NCI-H2081 (cell line): ENCODE measurements at places on chromosomes 5 and 9.
A peak's percentile ranks its signal among the peaks of the same experiment; 100 is the strongest.

DNA sequence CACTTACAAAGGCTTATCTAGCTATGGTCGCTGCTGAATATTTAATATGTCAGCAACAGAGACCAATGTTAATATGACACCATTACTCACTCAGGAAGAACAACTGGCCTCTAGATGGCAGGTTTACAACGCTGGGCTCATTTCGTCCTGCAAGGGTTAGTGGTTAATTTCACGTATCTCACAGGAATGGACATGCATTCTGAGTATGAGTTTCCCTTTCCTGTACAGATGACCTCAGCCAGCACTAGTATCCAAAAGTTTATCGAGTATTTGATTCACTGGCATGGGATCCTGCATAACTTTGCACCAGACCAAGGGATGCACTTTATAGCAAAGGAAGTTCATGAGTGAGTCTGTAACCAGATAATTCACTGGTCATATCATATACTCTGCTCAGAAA, 8.7 kb upstream of the TRPC7 start:
- DNase-seq: peak; percentile 2

DNA sequence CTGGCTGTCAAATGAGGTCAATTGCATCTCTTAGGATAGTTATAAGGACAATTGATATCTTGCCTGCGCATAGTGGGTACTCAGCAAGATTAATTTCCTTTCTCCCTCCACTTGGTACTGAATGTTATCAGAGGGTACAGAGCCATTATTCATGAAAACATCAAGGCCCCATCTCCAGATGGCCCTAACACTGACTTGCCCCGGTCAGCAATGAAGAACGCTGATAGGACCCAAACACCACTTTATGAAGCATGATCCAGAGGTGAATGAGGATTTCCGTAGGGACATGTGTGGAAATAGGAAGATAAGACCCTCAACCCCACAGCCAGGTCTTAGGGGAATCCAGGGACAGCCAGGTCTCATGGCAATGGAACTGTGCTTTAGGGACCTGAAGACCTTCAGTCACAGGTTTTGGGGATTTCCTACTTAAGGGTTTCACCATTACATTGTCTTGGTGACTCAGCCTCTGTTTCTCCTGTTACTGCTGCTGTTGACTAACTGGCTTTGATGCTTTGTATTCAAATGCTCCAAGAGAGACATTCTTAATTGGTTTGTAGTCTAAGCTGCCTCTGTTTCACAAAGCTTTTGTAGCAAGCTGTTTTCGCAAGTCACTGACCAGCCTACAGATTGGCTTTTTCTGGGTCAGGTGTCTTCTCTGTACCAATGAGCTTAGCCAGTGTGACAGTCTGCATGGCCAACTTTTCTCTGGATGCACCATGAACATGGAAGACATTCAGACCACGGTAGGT, 35.3 kb upstream of the IQGAP2 start:
- no peak for DNase-seq

DNA sequence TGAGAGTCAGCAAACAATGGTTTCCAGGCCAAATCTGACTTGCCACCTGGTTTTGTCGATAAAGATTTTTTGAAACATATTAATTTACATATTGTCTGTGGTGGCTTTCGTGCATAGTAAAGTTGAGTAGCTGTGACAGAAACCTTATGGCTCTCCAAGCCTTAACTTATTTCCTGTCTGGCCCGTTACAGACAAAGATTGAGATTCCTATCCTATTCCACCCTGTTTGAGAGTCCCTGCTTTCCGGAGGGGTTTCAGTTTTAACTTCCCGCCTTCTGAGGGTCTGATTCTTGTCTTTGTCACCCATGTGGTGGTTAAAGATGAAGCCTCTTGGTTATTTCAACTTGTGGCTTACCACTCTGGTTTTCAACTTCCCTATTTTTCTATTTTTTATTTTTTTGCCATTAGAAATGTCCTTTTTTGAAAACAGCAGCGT, 11.4 kb downstream of the OTULIN start:
- DNase-seq: no peak

GRCh38 chr5:44538797-44539601, 149.8 kb upstream of the FGF10 start:
- no peak for DNase-seq

- DNase-seq: no peak
Measured at GRCh38 chr5:171495122-171495700, 75.8 kb downstream of the FGF18 start.

- DNase-seq: peak; percentile 83
Measured at GRCh38 chr9:32384364-32385151, at the start of gene ACO1. Gene ACO1, plus strand, starts transcription at chr9:32384643. Its CDS starts 20,864 bp downstream, at chr9:32405507.

- no peak for DNase-seq
Measured at GRCh38 chr5:36108758-36109460, 42.2 kb upstream of the UGT3A2 start.

DNA sequence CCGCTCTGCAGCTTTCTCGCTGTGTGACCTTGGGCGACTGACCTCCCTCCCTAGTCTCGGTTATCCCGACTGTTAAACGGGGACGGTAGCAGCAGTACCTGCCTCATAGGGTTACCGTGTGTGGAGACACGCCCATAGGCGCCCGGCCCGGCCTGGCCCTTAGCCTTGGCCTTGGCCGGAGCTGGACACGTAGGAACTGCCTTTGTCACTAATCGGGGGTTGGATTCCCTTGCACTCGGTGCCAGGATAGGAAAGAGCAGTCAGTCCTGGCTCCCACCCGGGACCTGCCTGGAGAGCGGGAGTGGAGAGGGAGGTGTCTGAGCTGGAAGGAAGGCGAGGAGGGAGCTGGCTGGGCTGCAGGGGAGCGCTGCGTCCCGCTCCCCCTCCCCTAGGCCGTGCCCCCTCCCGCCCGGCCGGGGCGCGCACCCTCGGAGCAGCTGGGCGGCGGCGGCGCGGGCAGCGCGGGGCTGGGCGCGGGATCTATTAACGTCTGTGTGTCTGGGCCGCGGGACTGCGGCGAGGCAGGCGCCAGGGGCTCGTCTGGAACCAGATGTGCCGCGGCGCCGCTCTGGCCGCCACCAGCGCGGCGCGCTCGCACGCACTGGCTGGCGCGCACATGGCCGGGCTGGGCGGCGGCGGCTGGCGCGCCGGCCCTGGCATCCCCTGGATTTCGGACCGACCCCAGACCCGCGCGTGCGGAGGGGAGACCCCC, 31.7 kb downstream of the PRRX2 start:
- peak; percentile 21 for DNase-seq

DNA sequence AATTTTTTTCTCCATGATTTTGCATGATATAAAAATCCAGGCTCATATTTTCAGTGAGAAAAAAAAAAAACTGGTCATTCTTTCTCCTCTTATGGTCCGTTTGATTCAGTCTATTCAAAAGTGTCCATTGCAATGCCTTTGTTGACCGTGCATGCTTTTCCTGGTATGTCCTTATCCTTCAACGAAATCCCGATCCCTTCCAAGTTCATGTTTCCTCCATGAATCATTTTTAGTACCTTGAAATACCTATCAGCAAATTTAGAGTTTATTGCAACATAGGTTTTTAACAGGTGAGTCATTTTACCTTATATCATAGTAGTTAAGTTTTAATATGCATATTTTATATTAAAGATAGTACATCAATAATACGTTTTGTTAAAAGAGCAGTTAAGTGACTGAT, 773.8 kb upstream of the CHD1 start:
- no peak for DNase-seq

GRCh38 chr9:3888497-3888858, 362.7 kb upstream of the RFX3 start:
- no peak for DNase-seq

- no peak for DNase-seq
Measured at GRCh38 chr9:117034866-117035265, 347.8 kb downstream of the TRIM32 start.

- DNase-seq: no peak
Measured at GRCh38 chr9:127273326-127273725, 8.8 kb downstream of the GARNL3 start.

- DNase-seq: no peak
Measured at GRCh38 chr9:86507212-86507630, 153.0 kb upstream of the TUT7 start.
